C1 segment of cervical spinal cord (tissue), 14 donors: ENCODE measurements at places on chromosomes 2 and 18.

DNA sequence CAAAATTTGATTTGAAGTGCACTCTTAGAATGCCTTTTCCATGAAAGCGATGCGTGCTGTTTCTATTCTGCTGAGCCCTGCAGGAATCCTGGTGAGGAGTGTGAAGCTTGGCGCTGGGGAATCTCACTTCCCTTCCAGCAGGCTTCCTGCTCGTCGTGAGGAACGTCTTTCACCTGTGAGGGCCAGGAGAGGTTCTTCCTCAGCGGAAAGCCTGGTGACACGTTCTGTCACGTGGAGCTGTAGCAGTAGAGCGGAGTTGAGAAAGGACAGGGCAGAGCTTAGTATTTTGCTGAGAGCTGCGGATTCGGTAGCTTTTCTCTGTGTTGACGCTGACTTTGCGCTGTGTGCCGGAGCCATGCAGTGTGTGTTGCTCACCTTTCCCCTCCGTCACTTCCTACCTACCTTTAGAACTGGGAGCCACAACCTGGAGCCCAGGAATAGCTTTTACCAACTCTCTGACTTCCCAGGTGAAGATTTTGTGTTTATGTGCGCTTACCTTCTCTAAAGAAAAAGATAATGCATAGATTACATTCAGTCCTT is 294.8 kb downstream of the PTGR3 start:
- no peak for DNase-seq

GRCh38 chr2:62036761-62037250 is 131.3 kb downstream of the COMMD1 start:
- no peak for DNase-seq

DNA sequence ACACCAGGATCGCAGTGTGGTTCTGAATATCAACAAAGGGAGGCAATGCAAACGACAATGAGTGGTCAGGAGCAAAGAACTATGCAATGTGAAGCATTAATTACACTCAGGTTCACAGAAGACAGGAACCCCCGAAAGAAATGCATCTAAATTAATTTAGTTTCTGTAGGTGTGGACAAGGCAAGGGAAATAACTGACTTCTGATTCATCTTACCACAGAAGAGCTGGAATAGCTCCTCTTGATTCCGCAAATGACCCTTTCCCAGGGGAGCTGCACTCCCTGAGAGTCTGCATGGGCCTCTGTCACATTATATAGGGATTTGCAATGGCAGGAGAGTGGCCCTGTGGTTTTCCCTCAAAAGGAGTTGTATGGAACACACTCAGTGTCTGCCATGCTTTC is 263.9 kb upstream of the APCDD1 start:
- no peak for DNase-seq

GRCh38 chr2:126719191-126719832 is 63.4 kb downstream of the GYPC start:
- no peak for DNase-seq

- DNase-seq = no peak
Observed at GRCh38 chr18:35247412-35248249, 6.8 kb downstream of the ZNF397 start.

- peak; percentile 74 for DNase-seq
Observed at GRCh38 chr2:19900931-19901441, 797 bp downstream of the TTC32 start.

- no peak for DNase-seq
Observed at GRCh38 chr18:4557502-4557901, 102.4 kb upstream of the DLGAP1 start.

DNA sequence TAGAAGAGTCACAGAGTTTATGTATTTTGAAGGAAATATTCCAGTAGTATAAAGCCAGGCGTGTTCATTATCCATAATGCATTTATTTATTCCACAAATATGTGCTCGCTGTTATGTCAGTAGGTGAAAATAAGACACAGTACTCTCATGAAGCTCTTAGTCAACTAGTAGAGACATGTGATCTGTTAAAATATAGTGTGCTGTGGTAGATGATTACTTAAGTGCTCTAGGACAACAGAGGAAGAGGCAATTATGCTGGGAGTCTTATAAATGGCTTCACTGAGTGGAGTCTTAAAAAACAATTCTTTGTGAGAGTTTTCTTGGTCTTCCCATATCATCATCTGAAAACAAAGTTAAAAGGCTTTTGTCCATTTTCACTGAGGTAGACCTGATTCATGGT is 457.3 kb downstream of the XIRP2 start:
- DNase-seq = no peak

DNA sequence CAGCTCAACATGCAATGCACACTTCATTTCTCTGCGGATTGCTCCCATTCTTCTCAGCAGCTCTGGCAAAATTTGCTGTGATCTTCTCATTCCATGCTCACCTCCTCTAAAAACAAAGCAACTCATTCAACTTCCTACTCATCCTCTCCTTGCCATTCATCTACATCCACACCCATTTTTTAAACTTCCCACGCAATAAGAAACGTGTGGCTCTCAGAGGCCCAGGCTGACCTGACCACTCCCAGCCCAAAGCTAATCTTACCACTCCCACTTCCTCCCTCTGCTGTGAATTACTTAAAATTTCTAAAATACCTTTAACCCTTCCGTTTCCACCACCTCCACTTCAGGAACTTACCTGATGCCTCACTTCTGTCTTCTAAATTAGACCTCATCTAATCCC is 15.2 kb downstream of the ABCB11 start:
- no peak for DNase-seq

- no peak for DNase-seq
Observed at GRCh38 chr18:21099442-21099841, 12.2 kb downstream of the ROCK1 start.

DNA sequence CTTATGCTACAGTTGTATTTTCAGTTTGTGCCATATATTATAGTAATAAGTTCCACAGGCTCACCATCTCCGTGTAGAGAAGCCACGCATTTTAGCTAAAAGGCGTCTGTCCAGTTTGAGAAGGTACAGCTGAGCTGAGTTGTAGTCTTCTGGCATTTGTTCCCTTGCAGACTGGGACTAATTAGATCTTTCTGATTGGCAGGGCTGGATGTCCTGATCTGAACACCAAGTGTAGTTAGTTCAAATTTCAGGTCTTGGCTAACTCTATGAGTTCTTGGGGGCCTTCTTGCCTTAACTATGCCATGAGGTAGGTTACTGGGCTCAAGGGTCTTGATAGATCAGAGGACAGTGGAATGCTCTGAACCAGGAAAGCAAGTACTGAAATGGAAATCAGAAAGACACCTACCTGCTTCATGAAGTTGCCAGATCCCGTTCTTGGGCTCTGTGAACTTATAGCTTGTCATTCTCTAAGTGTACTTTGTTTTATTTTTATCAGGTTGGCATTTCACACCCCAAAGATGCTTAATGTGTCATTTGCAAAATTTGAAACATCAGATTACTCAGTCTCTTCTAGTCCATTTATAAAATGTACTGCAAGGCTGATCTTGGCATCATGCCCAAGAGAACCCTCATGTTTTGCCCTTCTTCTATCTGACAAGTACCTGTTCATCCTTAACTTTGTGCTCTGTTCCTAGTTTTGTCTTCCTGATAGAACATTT is 93.7 kb downstream of the PLCL1 start:
- DNase-seq = no peak

DNA sequence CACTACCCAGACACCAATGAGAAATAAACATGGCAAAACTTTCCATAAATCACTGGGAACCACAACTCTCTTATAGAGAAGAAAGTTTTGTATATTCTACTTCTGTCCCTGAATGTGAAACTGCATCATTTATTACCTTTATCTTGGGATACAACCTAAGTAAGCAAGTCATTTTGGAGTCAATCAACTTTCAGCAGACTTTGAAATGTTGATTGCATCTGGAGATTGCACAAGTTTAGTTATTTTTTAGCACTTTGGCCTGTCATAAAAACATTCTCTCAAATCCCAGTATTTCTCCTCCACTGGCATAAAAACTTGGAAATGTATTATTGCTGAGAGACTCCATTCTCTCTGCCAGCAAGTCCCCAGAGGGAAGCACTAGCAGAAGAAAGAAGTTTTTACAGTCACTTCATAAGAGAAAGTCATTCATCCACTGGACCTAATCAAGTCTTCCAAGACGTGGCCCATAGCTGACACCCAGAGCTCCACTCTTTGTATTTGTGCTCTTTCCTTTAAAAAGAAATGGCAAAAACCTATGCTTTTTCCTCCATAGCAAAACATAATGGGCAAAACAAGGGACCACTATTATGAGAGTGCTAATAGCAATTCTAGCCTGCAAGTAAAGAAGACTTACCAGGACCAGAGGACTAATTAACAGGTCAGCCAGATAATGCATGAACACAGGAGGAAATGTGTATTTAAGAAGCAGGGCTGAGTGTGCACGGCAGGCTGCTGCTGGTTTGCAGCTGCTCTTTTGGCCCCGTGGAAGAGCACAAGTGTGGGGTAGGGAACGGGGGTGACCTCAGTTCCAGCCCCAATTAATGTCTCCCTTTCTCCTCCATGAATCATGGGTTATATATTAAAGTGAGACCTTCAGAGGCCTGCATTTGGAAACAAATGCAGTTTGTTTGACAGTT is 171.5 kb downstream of the INO80D start:
- no peak for DNase-seq

DNA sequence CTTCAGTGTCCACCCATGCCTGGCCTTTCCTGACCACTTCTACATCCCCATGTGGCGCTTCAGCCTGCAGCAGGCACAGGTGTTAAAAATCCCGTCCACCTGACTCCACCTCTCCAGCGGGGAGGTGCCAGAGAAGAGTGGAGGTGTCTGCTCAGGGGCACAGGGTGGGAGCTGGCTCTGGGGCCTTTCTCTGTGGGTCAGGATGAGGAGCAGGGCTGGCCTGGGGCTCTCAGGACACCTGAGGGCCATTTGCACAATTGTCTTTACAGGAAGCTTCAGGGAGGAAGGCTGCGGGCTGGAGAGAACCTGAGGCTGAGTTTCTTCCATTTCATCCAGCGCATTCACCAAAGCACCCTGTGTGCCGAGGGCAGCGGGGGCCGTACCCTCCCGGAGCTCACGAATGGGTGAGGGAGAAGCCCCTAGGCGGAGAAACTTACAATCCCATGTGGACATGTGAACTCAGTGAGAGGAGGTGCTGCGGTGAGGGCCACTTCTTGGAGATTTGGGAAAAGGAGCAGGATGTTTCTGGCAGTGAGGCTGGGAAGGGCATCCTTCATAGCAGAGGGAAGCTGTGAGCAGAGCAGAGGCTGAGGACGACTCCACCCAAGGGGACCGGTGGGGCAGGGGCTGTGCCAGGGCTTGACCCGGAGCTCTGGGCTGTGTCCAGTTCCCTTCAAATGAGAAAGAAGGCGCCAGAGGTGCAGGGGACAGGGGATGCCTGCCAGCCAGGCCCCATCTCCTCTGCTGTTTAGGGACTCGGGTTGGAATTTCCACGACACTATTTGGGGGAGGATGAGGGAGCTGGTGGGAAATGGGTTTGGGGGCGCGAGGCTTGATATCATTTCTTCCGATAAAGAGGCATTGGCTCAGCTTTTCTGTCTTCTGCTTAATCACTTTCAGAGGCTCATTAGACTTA is 155.2 kb upstream of the MYCN start:
- no peak for DNase-seq

DNA sequence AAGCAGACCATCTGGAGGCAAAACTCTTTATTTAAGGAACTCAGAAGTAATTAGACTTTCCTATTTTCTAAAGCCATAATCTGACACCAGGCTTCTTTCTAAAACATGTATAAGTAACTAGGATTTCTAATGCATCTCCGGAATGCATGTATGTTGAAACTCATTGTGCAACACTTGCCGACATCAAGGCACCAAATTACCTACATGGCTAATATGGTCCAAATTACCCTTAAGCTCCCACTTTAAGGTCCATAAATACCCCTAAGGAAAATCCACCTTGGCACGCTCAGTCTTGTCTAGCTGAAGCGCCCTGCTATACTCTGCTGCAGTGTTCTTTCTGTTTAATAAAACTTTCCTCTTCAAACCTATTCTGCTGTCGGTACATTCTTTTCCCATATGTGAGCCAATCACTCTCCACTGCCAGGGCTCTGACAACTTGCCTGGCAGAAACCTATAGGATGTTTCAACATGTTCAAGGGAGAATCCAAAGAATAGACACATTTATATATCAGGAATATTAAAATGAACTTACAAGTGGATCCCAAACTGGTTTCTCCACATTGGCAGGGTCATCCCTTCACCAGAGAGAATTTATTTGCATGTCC is 171.9 kb downstream of the GALNT1 start:
- no peak for DNase-seq

GRCh38 chr2:96962567-96963203 is 23.7 kb downstream of the FAM178B start:
- no peak for DNase-seq

GRCh38 chr2:189521699-189522434 is 58.7 kb downstream of the SLC40A1 start:
- no peak for DNase-seq

- no peak for DNase-seq
Observed at GRCh38 chr18:22348521-22349316, 69.0 kb downstream of the CTAGE1 start.

- no peak for DNase-seq
Observed at GRCh38 chr2:27261241-27261925, 1.5 kb downstream of the SLC30A3 start.

DNA sequence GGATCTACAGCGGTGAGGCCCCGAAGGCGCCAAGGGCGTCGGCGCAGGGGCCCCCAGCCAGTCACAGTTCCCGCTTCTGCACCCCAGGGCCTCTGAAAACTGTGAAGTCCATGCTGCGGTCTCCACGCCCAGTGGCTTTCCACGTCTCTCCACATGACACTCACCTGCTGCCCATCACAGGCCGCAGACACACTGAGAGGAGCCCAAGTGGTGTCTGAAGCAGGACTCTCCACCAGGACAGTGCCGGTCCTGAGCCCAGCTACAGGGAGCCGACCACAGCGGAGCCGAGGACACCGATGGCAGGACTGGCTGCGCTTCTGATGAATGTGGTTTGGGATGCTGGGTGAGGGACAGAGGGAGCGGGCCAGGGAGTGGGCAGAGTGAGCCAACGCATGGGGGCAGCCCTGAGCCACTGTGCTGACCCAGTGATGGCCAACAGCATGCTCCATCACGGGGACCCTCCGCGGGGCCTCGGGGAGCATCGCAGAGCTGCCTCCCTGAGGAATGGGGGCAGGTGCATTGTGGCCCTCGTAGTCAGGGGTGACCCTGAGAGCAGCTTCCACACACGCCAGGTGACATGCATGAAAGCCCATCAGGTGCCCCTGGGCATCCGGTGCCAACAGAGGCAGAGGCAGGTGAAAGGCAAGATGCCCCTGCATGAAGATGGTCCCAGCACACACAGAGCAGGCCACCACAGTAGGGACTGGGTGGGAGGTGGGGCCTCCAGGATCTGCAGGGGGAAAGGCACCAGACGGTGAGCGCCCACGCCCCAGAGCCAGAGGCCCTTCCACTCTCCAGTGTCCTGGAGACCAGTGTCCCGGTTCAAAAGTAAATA is 116.6 kb downstream of the HDAC4 start:
- DNase-seq = no peak
